Central memory CD8-positive, alpha-beta T cell (primary cell): ENCODE measurements at places on chromosomes 7 and 10.

- DNase-seq = no peak
Measured at GRCh38 chr10:14875941-14876340, 2.7 kb upstream of the SUV39H2 start.

GRCh38 chr7:114821030-114821900, 100.6 kb upstream of the MDFIC start:
- DNase-seq = no peak

DNA sequence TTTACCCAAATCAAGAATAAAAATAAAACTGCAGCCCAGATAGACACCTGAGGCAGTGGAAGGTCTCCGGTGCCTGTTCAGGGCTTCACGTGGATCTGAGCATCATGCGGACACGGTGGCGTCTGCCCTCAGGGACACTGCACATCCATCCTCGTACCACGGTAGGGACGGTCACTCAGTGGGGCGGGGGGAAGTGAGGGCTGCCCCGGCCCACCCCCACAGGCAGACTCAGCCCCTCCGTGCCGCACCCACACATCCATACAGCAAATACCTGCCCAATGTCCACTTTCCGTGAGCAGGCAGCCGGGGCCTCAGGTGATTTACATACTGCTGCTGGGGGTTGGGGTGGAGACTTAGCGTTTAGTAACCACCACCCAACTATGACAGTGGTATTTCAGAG, 207.8 kb downstream of the DIP2C start:
- no peak for DNase-seq

- DNase-seq = no peak
Measured at GRCh38 chr7:69173846-69174245, 424.4 kb upstream of the AUTS2 start.

- no peak for DNase-seq
Measured at GRCh38 chr7:44217852-44218402, 17.1 kb downstream of the YKT6 start.

- DNase-seq = no peak
Measured at GRCh38 chr10:47230482-47230881, 69.5 kb upstream of the GDF10 start.

DNA sequence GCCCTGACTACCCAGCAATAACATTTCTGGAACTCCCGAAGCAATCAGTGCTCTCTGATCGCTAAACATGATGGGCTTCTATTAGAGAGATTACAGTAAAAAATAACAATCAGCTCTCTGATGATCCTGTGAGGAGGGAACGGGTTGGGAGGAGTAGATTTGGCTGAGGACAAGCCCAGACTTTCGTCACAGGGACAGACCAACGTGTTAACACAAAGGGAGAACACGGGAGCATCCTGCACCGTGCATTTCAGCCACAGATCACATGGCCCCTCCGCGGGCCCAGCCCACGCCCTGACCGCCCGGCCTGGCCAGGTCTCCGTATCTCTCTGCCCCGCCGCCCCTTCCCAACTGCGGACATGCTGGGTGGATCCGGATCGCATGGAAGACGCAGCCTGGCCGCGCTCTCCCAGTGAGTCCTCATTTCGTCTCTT, 95.0 kb upstream of the AGBL3 start:
- no peak for DNase-seq

GRCh38 chr10:91559169-91559568, 73.7 kb downstream of the PPP1R3C start:
- no peak for DNase-seq

DNA sequence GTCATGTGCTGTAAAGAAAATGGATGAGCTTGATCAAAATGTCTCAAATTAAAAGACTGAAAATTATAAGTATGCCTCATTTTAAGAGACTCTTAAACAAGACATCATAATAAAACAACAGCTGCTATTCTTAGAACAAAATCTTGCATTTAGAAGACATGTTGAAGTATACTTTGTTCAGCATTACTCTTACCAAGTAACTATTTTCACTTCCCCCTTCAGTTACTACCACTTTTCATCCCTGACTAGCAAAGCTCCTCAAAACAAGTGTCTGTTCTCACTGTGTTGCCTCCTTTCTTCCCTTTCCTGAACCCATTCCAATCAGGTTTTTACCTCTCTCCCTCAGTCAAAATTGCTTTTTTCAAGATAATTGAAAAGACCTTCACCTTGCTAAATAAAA, 31.6 kb downstream of the ELAPOR2 start:
- DNase-seq = no peak

GRCh38 chr7:2970861-2971260, 72.8 kb downstream of the CARD11 start:
- no peak for DNase-seq

DNA sequence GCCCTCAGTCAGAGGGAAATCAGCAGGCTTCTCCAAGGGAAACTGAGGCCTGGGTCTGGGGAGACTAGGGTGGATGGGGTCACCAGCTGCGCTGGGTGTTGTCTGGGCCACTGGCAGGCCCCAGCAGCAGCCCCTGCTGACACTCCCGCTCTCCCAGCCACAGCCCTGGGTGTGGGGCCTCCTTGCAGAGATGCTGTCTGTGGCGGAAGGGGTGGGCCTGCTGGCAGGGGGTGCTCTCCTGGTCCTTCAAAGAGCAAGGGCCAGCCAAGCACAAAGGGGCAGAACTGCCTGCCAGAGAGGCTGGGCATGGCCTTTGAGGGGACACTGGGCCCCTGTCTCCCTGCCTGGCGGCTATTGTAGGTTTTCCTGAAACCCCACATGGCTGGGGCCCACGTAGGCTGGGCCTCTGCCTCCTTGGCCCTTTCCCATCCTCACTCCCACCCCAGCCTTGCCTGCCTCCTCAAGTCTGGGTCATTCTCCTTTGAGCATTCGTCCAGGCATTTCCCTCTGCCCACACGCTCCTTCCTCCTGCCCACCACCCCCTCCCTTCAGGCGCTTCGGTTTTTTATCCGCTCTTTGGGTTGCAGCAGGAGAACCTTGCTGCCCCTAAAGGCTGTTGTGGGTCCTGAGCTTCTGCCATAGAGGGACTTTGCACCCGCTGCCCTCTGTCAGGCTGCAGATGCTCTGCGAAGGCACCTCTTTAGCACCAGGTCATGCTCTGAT, 9.1 kb downstream of the COL13A1 start:
- DNase-seq = no peak

- no peak for DNase-seq
Measured at GRCh38 chr7:53110425-53110824, 75.0 kb downstream of the POM121L12 start.

- DNase-seq = no peak
Measured at GRCh38 chr10:12595936-12596576, 246.7 kb downstream of the CAMK1D start.

- DNase-seq = no peak
Measured at GRCh38 chr10:28246023-28246422, 56.8 kb downstream of the MPP7 start.

DNA sequence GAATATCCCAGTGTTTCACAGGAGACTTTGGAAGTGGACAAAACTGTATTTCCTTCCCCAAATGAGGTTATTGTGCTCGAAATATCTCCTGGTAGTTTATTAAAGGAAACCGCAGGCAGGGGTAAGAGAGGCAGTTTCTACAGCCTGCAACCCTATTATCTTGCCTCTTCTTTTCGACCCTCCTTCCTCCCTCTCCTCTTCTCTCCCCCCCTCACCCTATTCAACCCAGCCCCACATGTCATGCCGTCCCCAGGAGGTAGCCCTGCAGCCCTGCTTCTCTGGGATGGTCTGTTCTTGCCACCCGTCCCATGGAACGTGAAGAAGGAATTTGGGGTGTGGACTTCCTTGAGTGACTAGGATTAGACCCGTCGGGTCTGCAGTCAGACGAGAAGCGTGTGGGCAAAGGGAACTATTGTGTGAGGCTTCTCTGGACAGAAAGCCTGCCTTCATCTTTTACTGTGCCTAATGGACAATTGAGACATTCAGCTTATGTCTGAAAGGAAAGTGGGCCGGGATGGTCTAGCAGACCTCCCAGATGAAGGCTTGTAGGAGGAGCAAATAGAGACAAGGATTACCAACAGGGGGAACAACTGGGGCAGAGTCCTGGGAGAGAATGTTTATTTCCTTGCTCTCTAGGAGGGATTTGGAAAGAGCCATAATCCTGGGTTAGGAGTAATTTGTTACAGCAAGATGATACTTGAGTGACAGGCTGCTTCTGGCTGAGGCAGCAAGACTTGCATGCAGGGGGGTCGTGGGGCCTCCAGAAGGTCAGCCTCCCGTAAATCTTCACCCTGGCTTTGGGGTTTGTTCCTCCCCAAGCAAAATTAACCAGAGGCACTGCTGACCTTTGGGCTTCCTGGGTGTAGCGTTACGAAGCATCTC, 77.8 kb downstream of the TCF7L2 start:
- DNase-seq = no peak

GRCh38 chr10:93850031-93851015, 43.5 kb upstream of the SLC35G1 start:
- no peak for DNase-seq

DNA sequence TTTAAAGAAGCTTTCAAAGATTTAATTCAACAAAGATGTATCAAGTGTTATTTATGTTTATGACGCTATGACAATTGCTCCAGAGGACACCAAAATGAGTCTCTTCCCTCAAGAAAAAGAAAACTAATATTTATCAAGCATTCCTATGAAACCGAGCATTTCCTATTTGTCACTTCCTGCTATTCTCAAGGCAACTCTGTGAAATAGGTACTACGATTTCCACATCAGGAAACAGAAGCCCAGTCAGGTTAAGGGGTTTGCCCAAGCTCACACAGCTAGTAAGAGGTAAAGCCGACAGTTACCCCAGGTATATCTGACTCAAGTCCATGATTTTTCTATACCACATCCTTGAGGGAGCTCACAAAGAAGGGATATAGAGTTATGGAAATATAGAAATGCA, 85.9 kb downstream of the TRIL start:
- DNase-seq = no peak

DNA sequence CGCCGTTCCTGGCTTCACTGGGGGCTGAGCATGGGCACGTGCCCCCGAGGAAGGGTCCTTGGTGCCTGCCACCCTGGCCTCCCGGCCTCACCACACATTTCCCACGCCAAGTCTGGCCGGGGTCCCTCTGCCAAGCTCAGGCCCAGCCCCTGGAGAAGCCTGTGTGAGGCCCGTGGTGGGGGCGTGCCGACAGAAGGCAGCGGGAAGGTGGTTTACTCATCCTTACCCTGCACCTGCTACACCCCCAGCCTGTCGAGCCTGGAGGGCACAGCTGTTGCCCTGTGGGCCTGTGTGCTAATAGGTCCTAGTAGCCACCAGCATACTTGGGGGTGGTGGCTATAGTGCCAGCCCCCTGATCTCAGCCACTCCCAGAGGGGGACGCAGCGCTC, 46.7 kb downstream of the NKX6-2 start:
- no peak for DNase-seq

DNA sequence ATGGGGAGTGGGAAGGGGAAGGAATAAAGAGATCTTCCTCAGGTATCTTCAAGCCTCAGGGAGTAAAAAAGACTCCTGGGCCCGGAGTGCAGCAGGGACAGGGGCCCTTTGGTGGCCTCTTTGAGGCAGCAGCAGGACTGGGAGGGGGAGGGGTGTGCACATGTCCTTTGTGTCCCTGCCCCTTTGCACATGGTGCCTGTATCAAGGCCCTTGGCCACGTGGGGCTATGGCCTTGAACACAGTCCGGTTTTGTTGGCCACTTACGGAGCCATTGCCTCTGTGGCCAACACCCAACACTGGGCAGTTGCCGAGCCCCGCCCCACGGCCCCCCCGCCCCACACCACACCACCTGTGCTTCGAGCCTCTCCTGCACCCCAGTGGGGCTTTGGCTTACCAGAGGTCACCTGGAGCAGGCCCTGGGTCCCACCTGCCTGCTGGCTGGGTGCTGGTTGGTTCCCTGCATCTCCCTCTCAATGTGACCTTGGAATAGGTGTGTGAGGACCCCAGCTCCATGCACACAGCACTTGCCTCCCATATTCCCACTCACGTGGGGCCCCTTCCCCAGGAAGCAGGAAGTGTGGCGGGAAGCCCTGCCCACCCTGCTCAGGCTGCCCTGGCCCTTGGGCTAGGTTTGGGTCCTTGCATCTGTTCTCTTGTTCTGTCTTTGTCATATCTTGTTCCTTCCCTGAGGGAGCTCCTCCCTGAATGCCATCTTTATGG, 5.4 kb downstream of the SAP25 start:
- DNase-seq = no peak

DNA sequence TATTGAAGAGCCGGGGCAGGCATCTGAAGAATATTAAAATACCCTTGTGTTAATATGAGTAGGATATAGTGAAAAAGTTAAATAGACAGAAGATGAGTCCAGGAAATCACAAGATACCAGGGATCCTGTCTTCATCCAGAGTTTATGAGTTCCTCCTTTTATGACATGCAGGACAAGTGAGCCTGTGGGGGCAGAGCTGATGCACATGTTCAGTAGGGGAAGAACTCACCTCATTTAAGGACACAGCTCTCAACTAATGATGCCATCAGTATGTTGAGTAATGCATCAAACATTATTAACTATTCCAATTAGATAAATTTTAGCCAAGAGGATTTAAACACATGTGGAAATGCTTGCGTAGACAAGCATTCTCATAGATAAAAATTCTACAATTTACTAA, 435.8 kb upstream of the AKR1E2 start:
- no peak for DNase-seq

DNA sequence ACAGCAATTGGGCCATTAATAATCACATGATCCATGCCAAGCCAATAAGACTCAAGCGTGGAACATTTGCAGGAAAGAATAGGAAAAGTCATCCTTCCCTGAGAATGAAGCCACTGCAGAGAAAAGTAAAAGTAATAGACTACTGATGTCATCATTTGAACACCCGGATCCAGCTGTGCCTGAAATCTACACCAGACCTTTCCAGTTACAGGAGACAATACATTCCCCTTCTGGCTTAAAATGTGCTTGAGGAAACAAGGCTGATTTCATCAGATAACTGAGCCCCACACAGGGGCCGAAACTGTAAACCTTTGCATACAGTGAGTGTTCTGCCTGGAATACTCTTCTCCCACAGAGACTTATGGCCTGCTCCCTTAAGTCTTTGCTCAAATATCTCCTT, 232.8 kb downstream of the KCNMA1 start:
- no peak for DNase-seq

GRCh38 chr7:136293841-136294391, 316.8 kb upstream of the MTPN start:
- DNase-seq = no peak

GRCh38 chr10:106716381-106716780, 448.1 kb downstream of the SORCS1 start:
- no peak for DNase-seq

DNA sequence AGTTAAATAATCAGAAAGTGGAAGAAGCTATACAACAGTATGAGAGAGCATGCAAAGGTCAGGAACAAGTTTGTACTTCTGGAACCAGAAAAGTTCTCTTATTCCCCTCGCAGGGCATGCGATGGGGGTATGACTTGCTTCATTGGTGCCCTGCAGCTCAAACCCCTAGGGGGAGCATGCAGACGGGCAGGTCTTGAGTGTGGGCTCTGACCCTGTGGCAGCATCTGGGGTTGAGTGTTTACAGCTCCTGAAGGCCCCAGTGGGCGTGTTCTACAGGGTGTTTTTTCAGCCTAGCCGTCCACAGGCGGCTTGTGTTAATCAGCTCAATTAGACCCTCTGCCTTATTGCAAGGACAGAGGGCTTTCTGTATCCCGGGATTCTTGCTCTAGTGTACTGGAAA, 44.5 kb downstream of the KIF20B start:
- DNase-seq = no peak
